Left ventricle myocardium superior (tissue), 1 donor: ENCODE measurements at places on chromosomes 7 and 10. TPM values are rescaled to one million over a fixed set of nuclear protein-coding genes. Genes with fewer than 3 reads are reported as not detected.

Gene FAM221A
- total RNA-seq: 2.1 TPM

Gene PRLHR
- total RNA-seq: not detected

Gene TYSND1
- total RNA-seq: 6.6 TPM

Gene SH2B2
- total RNA-seq: 0.99 TPM

Gene ETV1
- 29.8 TPM for total RNA-seq

Gene HTRA1
- total RNA-seq: 46.6 TPM

Gene FGL2
- total RNA-seq: 11.9 TPM

Gene OR9A2
- total RNA-seq: not detected

Gene SKIDA1
- 3.6 TPM for total RNA-seq

Gene GJD4
- not detected for total RNA-seq

Gene LIPJ
- not detected for total RNA-seq

Gene PNLIPRP2
- not detected for total RNA-seq

Gene CNPY1
- total RNA-seq: not detected
